T1000 (cell line): ENCODE measurements at places on chromosomes 13 and 19.

DNA sequence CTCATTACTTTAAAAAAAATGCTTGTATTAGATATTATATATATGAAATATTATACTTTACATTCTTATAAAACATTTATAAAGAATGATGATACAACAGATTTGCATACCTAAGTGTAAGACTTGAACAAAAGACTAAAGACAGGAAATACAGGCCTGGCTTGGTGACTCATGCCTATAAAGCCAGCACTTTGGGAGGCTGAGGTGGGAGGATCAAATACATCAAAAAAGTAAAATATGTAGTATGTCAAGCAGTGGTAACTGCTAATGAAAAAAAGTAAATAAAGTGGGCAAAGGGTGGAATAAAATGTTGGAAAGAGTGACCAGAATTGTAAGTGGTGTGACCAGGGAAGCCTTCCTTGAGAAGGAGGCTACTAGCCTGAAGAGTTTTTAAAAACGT, 133.7 kb downstream of the GGACT start:
- no peak for DNase-seq

DNA sequence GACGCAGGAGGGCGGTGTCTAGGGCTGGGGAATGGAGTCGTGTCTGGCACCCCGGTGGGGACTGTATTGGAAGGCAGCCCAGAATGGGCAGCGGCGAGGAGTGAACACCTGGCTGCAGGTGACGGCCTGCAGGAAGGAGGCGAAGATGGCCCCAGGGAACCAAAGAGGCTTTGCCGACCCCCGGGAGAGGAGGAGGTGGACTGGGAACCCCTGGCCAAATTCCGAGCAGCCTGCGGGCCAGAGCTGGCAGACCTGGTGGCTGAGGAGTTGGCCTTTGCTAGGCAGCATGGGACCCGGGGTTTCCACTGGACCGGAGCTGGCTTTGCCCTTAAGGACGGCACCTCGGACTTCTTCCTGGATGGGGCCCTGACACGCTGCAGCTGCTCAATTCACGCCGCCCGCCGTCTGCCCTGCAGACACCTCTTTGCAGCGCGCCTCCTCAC, 25.9 kb downstream of the ZSWIM9 start:
- no peak for DNase-seq

- no peak for DNase-seq
Measured at GRCh38 chr13:102703726-102704035, 8.8 kb upstream of the METTL21C start.

- no peak for DNase-seq
Measured at GRCh38 chr19:33511346-33511745, 10.2 kb downstream of the PEPD start.

- DNase-seq: no peak
Measured at GRCh38 chr13:33761740-33762139, 56.2 kb upstream of the RFC3 start.

GRCh38 chr13:39302820-39303219, 264.6 kb downstream of the NHLRC3 start:
- no peak for DNase-seq

DNA sequence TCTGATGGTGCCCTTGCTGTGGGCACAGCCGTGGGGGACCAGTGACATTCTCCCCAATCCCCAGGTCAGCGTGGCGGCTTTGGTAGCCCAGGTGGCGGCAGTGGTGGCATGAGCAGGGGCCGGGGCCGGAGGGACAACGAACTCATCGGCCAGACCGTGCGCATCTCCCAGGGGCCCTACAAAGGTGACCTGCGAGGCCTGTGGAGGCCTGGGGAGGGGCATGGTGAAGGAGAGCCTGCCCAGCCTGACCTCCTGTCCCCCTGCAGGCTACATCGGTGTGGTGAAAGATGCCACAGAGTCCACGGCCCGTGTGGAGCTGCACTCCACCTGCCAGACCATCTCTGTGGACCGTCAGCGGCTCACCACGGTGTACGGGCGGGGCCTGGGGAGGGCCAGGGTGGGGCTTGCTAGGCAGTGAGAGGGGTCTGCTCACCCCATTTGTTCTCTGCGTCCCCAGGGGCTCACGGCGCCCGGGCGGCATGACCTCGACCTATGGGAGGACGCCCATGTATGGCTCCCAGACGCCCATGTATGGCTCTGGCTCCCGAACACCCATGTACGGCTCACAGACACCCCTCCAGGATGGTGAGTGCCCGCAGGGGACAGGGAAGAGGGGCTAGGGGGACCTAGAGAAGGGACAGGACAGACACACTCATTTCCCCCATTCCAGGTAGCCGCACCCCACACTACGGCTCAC, 7.7 kb upstream of the TIMM50 start:
- no peak for DNase-seq

DNA sequence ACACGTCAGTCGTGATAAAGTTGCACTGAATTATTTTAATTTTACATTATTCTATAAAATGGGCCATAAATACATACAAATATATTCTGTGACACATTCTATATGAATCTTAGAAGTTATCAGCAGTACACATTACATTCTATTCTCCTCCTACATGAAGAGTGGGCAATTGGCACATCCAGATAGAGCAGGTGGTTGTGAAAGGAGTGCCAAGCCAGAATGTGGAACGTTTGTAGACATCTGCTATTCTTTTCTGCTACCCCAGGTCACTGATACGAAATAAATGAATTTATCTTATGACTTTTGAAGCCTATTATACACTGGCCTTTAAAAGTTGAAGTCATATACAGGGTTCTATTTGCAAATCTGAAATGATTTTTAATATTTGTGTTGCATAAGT, 373.2 kb downstream of the PCDH17 start:
- no peak for DNase-seq

DNA sequence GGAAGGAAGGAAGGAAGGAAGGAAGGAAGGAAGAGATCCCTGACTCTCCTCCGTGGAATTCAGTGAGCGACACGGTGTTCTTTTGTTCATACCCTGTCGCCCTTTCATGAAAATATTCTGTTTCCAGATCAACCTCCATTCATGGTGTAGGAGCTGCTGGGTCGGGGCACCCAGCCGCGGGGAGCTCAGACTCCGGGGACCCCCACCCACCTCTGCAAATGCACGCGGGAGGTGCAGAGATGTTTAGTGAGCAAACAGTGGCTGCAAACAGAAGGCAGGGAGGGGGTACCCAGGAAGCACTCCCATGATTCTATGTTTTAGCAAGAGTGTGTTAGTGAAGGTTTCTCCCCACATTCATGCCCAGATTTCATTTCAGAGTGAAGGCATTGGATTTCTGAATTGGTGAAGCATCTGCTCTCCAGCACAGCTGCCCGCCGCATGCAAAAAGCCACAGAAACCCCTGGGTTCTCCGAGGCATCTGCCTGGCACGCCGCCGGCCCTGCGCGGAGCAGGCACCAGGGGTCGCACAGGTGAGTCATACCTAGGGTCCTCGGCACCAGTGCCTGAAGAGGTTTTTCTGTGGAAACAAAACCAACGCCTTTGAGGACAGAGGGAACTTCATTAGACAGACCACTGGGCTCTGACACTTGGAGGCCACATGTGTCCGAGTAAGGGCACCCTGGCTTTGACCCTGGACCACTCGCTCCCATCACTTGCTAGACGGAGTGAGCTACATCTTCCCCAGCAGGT, 80.6 kb downstream of the ZNF557 start:
- no peak for DNase-seq

DNA sequence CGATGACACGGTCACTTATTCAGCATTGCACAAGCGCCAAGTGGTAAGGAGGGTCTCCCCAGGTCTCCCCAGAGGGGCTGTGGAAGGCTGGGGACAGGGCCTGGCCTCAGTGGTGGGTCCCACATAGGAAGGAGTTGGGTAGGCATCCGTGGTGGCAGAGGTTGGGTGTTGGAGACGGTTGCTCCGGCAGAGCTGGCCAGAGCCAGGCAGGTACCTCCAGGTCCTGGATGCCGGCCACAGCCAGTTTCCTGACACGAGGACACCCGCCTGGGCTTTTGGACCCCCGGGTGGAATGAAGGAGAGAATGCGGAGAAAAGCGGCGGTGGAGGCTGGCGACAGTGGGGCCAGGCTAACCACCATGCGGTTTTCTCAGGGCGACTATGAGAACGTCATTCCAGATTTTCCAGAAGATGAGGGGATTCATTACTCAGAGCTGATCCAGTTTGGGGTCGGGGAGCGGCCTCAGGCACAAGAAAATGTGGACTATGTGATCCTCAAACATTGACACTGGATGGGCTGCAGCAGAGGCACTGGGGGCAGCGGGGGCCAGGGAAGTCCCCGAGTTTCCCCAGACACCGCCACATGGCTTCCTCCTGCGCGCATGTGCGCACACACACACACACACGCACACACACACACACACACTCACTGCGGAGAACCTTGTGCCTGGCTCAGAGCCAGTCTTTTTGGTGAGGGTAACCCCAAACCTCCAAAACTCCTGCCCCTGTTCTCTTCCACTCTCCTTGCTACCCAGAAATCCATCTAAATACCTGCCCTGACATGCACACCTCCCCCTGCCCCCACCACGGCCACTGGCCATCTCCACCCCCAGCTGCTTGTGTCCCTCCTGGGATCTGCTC, 1.3 kb upstream of the FFAR1 start:
- DNase-seq: no peak

DNA sequence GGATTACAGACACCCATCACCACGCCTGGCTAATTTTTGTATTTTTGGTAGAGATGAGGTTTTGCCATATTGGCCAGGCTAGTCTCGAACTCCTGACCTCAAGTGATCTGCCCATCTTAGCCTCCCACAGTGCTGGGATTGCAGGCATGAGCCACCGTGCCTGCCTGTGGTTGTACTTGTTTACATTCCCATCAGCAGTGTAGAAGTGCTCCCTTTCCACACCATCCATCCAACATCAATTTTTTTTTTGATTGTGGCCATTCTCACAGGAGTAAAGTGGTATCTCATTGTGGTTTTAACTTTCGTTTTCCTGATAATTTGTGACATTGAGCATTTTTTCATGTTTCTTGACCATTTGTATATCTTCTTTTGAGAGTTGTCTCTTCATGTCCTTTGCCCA, 1019.4 kb upstream of the SLC10A2 start:
- no peak for DNase-seq
